Occipital lobe (tissue), 3 donors: ENCODE measurements at places on chromosomes 7 and 10.

DNA sequence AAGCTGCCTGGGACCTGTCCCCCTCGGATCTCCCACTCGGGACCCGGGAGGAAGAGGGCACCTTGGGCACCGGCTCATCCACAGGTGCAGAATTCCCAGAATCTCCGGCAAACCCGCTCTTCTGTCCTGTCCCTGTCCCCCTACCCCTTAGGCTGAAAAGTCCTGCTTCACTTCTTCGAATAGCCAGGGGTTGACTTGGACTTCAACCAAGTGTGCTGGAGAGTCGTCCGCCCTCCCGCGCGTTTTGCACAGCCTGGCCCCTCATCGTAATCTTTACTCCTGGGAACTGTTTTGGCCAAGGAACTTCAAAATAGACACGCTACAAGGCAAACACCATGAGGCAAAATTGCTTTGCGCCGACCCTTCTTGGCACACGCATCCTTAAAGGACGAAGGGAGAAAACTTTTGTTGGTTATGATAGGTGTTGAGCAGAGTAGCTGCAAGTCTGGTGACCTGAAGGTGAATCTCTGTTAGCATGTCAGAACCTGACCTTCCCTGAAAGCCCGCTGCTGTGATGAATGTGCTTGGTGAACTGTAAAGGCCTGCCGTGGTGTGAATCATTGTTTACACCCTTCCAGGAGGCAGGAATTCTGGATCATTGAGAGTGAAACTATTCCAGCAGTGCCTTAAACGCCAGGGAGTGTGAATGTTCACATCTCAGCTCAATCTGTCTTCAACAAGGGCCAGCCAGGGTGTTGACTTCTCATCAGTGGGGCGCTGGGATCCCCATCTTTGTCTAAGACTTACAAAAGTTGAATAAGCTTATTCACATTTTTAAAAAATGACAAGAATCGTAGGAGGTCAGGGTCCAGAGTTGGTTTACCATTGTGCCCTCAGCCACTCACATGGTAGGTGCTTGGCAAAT is 589 bp upstream of the RAPGEF5 start:
- no peak for DNase-seq

- no peak for DNase-seq
Observed at GRCh38 chr7:2168615-2169311, 64.0 kb downstream of the MAD1L1 start.

DNA sequence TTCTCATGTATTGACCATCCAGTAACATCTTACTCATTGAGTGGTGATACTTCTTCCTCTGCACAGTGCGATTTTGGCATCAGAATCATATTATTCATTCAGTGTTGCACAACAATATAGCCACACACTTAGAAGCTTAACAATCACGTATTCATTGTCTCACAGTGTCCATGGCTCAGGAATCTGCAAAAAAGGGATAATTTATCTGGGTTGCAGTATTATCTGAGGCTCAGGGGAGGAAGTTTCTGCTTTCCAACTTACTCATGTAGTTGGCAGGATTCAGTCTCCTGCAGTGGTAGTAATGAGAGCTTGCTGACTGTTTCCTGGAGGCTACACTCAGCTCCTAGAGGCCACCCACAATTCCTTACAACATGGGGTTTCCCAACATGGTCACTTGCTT is 803.6 kb downstream of the SORCS1 start:
- no peak for DNase-seq

GRCh38 chr7:157543791-157544190 is 207.0 kb downstream of the DNAJB6 start:
- no peak for DNase-seq

- DNase-seq, result no peak
Observed at GRCh38 chr10:6503171-6503570, 76.9 kb downstream of the PRKCQ start.

GRCh38 chr7:127913686-127914085 is 117.6 kb downstream of the LRRC4 start:
- no peak for DNase-seq

DNA sequence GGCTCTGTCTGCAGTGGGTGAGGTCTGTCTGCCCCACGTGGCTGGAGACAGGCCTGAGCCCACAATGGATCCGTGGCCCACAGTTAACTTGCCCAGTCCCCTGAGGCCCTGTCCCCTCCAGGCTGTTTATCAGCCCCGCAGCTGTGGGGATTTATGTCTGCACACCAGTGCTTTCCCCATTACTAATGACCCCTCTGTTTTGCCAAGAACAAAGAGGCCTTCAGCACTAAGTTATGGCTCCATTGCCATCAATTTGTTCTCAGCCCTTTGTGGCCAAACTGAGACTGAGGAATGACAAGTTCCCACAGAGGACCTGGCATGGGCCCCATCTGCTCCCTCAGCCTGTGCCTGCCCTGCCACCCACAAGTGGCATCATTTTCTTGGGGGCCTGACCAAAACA is 138.2 kb downstream of the C10orf105 start:
- DNase-seq, result peak; percentile 43

DNA sequence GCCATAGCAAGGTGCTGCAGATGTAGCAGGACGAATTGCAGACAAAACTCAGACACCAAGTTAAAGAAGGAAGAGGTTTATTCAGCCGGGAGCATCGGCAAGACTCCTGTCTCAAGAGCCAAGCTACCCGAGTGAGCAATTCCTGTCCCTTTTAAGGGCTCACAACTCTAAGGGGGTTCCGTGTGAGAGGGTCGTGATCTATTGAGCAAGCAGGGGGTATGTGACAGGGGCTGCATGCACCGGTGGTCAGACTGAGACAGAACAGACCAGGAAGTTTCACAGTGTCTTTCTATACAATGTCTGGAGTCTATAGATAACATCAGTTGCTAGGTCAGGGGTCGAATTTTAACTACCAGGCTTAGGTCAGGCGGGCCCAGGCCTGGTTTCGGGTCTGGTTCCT is 222.0 kb upstream of the C7orf33 start:
- no peak for DNase-seq

- DNase-seq, result no peak
Observed at GRCh38 chr10:7542189-7542914, 124.4 kb downstream of the ITIH5 start.

DNA sequence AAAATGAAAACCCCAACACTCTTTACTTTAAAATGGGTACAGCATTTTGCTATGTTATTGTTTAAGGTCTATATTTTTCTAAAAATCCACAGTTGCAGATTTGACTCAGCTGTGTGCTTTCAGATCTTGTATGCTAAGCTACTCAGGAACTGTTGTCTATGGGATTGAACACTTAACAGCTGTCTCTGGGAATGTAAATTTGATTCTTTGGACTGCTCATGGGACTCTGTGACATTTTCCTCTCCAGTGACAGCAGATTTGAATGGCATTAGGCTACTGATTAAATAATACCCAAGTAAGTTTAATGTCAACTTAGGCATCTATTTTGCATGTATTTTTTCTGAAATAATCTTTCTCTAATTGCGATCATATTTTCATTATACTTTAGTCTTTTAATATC is 1.7 kb upstream of the CD36 start:
- DNase-seq, result no peak

DNA sequence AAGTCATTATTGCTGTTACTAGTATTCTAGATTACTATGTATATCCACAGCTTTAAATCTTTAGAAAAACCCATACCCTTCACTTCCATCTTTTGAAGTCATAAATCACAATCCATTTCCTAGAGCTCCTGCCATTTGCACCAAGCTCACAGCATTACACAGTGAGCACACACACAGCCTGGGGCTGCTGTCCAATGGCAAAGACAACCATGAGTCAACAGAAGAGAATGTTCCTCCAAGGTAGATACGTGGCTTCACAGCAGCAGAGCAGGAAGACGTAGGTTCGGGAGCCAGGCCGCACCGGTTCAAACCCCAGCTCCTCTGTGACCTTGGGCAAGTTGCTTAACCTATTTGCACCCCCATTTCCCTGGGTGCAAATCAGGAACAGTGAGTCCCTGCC is 234.6 kb downstream of the DIP2C start:
- DNase-seq, result peak; percentile 28

- no peak for DNase-seq
Observed at GRCh38 chr7:44709011-44709915, 39.4 kb upstream of the ZMIZ2 start.

DNA sequence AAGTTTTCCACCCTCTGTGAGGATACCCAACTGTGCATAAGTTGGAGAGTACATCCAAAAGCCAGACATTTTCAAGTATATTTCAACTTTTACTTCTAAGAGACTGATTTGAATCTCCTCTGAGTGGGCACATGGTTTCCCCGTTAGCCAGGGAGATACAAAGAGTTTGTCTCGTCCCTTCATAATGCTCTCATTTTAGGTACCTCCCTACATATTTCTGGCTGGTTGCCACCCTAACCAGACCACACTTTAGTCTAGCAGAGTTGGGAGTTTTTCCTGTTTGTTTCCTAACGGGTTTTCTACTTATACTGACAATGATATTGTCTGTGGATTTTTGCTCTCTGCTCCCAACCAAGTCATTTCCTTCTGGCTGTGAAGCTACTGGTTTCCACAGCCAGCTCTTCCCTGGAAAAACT is 180.3 kb downstream of the CCDC71L start:
- no peak for DNase-seq

- no peak for DNase-seq
Observed at GRCh38 chr10:109676703-109677102, 246.6 kb downstream of the XPNPEP1 start.

GRCh38 chr7:151851782-151852181 is 25.1 kb downstream of the PRKAG2 start:
- no peak for DNase-seq

DNA sequence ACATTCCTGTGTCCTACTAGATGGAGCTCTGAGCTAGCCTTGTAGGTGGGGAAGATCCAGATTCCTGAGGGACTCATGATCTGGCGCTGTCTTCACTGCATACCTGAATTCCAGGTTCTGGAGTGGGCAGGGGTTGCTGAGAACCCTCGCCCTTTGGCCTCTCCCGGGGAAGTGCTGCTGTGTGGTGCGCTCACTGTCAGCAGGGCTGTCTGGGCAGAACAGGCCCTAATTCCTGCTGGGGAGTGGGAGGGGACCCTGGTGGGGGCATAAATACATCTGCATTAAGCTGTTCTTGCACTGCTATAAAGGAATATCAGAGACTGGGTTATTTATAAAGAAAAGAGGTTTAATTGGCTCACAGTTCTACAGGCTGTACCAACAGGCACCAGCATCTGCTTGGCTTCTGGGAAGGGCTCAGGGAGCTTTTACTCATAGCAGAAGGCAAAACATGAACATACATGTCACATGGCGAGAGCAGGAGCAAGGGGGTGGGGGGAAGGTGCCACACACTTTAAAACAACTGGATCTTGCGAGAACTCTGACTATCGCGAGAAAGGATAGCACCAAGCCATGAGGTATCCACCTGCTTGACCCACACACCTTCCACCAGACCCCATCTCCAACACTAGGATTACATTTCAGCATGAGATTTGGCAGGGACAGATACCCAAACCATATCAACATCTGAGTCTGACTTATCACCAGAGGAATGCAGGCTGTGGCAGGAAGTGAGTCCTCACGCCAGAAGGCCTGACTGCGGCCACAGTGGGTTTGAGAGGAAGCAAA is 115.0 kb downstream of the ADCY1 start:
- no peak for DNase-seq

GRCh38 chr7:16929146-16929762 is 47.5 kb upstream of the AGR3 start:
- DNase-seq, result no peak

GRCh38 chr10:4234661-4235060 is 449.7 kb upstream of the KLF6 start:
- no peak for DNase-seq

DNA sequence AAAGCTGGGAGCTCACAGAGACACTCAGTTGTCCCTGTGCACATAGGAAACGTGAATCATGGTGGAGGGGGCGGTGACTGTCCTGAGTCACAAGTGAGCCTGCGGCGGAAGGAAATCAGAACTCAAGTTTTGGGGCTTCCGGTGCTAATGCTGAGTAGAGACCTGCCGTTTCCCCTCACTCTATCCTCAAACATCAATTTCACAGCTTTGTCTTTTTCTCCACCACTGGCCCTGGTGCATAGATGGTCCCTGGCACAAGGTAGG is 21.9 kb downstream of the ADCYAP1R1 start:
- no peak for DNase-seq

- no peak for DNase-seq
Observed at GRCh38 chr10:61337741-61338140, 115.4 kb downstream of the TMEM26 start.

GRCh38 chr10:28982974-28983373 is 305.7 kb downstream of the BAMBI start:
- no peak for DNase-seq

DNA sequence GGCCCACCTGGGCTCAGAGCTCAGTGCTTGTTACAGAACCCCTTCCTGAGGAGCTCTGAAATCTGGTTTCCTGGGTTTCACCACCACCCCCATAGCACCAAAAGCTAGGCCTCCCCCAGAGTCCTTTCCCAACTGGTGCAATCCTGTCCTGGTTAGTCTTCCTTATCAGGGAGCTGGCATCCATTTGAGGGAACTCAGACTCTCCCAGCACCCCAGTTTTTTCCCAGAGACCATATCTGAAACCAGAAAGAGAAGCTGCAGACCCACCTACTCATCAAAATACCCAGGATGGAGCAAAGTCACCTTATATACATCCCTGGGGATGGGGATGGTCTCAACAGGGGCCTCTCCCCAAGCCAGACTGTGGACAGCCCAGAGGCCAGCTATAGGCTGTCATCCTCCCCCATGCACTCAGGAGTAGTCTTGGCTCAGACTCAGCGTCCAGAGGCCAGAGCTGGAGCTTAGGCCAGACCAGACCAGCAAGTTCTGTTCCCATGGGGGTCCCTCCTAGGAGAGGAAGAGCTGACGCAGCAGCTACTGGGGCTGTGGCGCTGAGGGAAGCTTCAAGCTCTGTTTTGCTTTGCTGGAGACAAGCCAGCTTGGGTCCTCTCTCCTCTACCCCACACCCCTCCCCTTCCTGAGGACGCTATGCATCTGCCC is 3.0 kb downstream of the TBATA start:
- DNase-seq, result no peak

DNA sequence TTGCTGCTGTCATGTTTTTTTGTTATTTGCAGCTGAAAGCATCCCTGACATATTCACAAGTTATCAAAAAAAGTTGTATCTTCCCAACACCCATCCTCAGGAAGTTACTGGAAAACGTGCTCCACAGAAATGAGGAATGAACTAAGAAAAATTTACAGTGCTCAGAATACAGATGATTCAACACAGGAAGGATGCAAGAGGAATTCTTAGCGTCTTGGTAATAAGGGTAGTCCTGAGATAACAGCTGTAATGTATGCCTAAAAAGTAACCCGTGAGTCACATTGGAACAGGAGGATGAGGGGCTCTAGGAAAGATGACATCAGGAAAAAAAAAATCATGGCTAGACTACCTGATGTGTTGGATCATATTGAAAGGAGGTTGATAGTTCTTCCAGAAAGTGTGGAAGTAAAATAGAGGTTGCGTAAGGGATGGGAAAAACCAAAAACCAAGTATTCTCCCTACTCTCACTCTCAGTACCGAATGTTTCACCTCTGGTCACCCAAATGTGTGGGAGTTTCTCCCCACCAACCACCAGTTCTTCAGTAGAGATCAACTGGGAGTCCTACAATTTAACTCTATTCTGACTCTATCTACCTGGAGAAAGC is 3.9 kb downstream of the ADAM12 start:
- no peak for DNase-seq

DNA sequence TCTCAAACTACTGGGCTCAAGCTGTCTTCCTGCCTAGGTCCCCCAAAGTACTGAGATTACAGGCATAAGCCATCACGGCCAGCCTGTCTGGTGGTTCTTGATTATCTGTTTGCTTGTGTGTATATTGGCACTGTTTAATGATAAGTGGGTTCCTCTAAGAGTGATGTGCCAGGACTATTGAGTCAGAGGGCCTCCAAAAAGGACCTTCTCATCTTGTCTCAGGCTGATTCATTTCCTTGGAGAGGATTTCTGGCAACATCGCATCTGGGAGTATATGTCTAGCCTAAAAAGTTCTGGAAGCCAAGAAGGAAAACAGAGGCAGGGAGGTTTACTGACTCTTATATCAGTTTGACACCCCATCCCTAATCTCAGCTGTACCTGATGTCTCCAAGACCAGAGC is 27.1 kb upstream of the AKAP9 start:
- no peak for DNase-seq
